ENCODE measurements at places on chromosomes 16 and 17.

- no peak for DNase-seq
These were observed 16.2 kb downstream of the BMERB1 start for GRCh38 chr16:15450624-15451023.

DNA sequence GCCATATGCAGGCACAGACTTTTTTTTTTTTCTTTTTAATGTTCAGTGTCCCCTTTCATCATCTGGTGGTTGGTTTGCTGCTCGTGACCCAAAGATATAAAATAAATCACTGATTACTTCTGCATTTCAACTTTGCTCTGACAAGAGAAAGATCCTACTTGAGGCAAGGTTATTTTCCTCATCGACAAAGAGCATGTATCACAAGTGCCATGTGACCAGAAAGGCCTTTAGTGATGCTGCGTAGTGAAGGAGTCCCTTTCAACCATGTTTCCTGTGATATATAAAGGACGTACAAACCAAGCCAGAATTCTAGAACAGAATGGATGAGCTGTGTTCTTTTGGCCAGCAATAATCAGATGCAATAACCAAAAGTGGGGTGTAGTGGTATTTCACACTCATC is 323.4 kb upstream of the PSMD7 start:
- no peak for DNase-seq

GRCh38 chr17:2580151-2580550 is 13.3 kb upstream of the PAFAH1B1 start:
- DNase-seq, result no peak

GRCh38 chr16:78317564-78318240 is 218.2 kb downstream of the WWOX start:
- DNase-seq, result no peak

DNA sequence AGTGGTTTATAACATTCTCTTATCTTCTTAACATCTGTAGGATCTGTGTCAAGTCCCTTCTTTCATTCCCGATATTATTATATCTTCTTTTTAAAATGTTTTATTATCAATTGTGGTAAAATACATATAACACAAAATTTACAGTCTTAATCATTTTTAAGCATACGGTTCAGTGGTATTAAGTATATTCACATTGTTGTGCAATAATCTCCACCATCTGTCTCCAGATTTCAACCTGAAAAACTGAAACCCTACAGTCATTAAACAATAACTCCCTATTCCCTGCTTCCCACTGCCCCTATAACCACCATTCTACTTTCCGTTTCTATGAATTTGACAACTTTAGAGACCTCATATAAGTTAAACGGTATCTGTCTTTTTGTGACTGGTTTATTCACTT is 45.5 kb downstream of the CEP112 start:
- DNase-seq, result no peak

DNA sequence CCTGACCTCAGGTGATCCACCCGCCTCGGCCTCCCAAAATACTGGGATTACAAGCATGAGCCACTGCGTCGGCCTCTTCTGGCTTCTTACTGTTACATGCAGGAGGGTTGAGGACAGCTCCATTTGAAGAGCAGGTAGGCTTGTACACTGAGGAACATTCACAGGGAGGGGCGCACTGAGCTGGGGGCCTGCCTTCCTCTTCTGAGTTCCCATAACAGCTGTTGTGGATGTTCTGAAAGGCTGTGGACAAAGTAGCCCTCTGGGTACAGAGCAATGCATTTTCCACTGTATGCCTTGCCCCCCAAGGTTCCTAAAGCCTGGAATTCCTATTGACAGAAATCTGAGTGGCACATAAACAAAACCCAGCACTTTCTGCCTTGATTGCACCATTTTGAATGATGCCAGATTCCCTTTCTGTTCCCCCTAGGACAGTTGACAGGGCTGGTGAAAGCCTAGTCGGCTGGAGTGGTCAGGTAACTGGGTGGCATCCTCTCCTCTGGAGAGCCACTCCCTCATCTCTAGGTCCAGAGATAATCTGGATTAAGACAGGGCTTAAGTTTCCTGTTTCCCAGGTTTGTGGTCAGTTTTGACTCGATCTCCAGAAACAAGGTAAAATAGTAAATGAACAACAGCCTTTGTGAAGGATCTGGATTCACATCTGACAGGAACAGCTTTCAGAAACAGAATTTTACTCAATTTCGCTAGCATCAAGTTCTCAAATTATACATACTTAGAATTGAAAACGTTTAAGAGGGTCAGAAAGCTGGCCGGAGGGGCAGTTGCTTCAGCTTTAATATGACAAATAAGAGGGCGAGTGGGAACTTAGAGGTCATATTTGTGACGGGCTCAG is 1.3 kb upstream of the CDK5R1 start:
- no peak for DNase-seq

DNA sequence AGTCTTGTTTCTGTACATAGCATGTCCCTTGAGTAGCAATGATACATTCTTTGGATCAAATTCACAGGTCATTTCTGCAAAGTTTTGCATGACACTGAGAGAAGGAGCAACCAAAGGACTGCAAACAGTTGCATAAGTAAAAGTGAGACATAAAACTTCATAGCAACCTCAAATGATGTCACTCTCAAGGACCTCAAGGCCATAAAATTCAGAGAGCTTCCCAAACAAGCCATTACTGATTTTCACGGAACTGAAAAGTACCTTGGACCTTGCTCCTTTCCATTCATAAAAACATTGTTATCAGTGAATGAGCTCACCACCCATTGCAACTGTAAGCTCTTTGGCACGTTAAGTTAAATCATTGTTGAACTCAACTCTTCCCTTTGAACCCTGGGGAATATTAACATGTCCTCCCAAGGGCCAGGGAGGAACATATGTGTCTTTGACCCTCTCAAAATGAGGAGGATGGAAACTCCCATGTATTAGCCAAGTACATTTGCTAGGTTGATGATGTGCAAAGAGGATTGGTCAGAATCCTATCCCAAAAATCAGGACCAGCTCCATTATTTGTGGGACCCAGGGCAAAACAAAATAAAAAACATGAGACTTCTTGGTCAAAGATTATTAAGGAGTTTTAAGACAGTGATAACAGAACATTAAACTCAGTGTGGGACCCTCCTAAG is 275.0 kb upstream of the DYNLRB2 start:
- no peak for DNase-seq

DNA sequence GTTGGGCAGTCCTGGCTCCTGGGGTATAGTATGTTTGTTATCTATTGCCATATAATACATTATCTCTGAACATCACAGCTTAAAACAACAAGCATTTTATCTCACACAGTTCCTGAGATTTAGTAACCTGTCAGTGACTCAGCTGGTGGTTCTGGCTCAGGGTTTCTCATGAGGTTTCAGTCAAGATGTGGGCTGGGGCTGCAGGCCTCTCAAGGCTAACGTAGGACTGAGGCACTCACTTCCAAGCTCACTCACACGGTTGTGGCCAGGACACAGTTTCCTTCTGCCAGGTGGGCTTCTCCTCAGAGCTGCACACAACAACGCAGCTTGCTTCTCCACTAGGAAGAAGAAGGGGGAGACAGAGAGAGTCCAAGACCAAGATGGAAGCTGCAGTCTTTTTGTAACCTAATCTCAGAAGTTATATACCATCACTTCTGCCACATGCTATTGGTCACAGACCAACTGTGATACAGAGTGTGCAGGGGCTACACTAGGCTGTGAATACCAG is 10.3 kb upstream of the MED13 start:
- no peak for DNase-seq

GRCh38 chr17:50358177-50358576 is 12.3 kb downstream of the XYLT2 start:
- no peak for DNase-seq

- no peak for DNase-seq
These were observed 1309.8 kb upstream of the CDH8 start for GRCh38 chr16:63346000-63346399.

GRCh38 chr16:17194190-17194780 is 276.5 kb downstream of the XYLT1 start:
- peak; percentile 20 for DNase-seq
